ENCODE measurements at places on chromosomes 1 and 21.

DNA sequence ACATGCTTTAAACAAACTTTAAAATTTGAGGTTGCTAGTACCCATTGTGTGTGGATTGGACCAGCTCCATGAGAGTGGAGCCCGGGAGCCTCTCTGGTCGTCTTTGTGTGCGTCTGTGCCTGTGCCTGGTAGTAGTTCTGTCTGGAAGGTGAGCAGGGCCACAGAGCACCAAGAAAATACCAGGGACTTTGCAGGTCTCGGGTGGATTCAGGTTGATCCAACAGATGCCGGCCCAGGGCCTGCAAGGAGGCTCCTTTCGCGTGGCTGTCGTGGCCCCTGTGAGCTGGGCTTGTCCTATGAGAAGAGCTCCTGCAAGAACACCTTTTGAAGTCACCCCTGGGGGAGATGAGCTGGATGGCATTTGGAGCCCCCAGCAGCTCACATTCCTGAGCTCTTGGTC is 28.3 kb downstream of the COL18A1 start:
- DNase-seq = no peak

- DNase-seq = no peak
Measured at GRCh38 chr1:16478091-16478490, 36.0 kb downstream of the RNU1-1 start.

- DNase-seq = peak; percentile 39
Measured at GRCh38 chr21:31730712-31731055, 1.2 kb downstream of the SCAF4 start.

- no peak for DNase-seq
Measured at GRCh38 chr1:202161151-202162046, 997 bp upstream of the PTPN7 start.

GRCh38 chr1:223765036-223765718 is 52.8 kb downstream of the CAPN2 start:
- no peak for DNase-seq

DNA sequence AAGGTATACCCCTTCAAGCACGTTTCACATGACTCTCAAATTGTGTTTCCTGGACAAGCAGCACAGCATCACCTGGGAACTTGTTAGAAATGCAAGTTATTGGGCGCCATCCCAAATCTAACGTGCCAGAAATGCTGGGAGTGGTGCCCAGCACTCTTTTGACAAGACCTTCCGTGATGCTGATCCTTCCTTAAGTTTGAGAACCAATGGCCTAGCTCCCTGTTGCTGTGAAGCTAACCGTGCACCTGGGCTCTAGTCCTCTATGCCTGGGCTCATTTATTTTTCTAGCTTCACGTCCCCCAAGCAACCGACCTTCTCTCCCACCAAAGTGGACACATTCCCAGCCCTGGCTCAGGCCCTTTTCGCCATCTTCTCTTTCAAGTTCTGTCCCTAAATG is 4.3 kb downstream of the BEST4 start:
- DNase-seq = no peak

- no peak for DNase-seq
Measured at GRCh38 chr1:44076066-44076465, 42.6 kb upstream of the KLF17 start.

DNA sequence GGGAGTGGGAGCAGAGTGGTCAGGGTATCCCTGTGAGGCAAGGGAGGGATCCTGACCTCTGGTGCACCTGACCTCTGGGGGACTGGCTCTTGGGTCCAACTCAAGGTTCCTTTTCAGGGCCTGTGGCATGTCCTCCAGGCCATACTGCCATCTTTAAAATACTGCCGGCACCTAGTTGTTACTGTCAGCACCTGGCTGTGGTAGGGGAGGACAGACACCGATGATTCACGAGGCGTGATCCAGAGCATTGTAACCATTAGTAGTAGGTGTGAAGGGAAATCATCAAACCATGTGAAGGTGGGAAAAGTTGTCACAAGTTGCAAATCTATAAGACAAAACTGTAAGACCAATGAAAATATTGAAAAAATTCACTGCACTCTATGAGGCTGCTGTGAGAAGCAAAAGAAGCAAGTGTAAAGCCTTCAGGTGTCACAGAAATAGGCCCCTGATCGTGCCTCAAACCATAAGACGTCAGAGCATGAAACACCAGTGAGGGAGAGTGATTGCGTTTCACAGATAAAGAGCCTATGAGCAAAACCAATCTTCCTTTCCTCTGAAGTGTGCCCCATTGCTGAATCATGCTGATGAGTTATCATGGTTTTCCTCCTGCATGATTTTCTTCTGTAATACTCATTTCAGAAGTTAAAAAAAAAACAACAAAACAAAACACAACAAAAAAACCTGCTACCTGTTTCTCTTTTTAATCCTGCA is 55.3 kb downstream of the CDC7 start:
- no peak for DNase-seq

DNA sequence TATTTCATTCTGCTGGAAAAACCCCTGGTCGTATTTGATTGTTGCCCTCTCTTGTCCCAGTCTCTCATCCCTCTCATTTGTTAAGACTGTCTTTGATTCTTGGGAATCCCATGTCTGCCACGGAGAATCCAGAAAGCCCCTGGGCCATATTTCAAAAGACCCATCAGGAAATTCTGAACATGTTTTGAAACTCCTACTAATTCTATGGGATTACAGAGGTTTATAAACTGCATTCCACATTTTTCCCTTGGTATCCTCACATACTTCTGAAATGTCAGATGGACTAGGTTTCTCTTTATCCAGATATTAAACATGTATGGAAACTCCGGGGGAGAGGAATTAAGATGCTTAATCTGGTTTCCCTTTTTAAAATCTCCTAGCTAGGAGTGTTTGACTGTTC is 80.0 kb downstream of the HUNK start:
- no peak for DNase-seq

DNA sequence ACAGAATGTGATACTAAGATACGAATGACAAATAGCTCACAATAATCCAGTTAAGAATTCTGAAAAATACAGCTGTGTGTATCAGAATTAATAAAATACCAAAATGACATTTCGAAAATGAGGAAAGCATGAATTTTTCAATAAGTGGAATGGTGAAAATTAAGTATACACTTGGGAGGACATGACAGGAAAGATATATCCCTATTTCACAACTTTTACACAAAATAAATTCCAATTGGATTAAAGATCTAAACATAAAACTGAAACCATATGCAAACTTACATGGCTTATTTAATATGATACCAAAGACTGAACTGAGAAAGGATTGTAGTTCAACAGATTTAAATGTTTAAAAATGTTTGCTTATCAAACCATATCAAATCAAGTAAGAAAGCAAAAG is 510.4 kb upstream of the ADAMTS5 start:
- no peak for DNase-seq

GRCh38 chr1:19240673-19241538 is 10.4 kb downstream of the EMC1 start:
- peak; percentile 22 for DNase-seq

- no peak for DNase-seq
Measured at GRCh38 chr1:62370594-62370993, 51.4 kb upstream of the KANK4 start.

DNA sequence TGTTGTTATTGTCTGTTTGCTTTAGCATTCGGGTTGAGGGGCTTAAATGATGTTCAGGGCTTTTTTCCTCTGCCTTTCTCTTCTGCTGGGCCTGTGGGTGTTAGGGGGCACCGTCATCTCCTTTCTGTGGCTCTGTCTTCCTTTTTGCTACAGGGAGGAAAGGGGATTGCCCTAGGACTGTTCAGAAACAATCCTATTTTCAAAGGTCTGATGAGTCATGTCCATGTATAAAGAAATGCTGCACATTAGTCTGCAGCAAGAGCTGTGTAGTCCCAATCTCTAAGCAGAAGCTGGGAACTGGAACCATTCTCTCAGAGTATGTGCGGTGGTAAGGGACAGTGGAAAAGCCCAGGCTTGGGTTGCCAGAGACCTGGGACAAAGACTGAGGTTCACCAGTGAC is 462.3 kb downstream of the OMA1 start:
- DNase-seq = no peak

DNA sequence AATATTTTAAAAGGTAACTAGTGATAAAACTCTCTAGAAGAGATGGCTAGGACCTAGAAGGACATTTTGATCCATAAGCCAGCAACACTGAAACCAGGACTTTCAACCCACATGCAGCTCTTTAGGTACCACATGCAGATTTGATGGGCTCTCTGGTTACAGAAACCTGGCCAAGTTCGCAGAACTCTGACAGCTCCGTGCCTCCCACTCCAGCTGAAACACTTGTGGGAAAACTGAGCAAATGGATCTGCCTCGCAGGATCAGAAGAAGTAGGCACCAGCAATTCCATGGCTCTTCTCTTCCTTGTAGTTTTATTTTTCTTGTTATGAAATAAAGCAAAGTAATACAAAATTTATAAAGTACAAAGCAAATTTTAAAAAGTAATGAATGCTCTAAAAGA is 58.5 kb downstream of the ST6GALNAC5 start:
- no peak for DNase-seq

DNA sequence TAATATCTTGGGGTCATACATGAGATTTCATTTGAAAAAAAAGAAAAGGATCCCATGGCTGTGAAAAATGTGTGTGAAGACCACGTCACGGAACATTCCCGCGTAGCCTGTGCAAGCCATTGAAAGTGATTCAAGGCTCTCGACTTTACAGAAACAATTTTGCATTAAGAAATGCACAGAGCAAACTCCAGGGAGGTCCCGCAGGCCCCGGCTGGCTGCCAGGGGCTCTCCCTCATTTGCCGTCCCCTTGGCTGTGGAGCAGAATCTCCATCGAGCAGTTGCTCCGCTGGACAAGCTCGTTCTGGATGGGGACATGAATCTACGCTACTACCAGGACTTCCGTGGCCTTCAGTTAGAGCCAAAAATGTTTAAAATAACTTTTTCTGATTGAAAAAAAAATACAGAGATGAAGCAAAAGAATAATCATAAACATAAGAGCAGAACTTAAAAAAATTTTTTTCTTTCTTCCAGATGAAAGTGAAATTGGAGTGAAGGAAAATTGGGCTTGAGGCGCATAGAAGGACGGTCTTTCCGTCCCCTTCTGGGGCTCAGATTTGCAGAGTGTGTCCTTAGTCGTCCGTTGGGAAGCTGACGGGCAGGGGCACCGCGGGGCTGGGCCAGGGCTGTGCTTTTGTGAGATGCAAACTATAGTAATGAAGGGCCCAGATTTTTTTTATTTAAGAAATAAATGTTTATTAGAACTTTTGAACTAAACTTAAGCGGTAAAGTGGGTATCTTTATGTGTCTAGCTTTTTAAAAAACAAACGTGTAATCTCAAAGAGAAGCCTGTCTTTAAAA is 68.1 kb upstream of the ARHGEF16 start:
- DNase-seq = no peak

- DNase-seq = no peak
Measured at GRCh38 chr1:59340411-59341307, 43.8 kb downstream of the FGGY start.

DNA sequence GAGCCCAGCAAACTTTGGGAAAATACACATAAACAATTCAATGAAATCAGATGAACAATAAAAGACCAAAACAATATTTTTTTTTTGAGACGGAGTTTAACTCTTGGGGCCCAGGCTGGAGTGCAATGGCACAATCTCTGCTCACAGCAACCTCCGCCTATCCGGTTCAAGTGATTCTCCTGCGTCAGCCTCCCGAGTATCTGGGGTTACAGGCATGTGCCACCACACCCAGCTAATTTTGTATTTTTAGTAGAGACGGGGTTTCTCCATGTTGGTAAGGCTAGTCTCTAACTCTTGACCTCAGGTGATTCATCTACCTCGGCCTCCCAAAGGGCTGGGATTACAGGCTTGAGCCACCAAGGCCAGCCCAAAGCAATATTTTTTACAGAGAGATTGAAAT is 1588.5 kb downstream of the BRINP3 start:
- no peak for DNase-seq

DNA sequence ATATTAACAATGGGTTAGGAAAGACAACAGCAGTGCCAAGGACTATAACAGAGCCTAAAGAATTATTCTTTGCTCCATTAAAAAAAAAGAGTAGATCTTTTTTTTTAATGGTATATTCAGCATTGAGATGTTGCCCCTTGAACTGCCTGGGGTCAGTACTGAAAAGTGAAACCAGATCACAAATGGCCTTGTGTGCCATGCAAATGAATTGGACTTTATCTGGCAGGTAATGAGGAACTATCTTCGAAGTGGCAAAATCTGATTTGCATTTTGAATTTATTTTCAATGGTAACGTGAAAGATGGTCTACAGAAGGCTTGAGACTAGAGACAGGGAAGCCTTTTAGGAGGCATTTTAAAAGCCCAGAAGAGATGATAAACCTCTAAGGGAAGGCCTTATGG is 21.4 kb upstream of the PKN2 start:
- DNase-seq = no peak

- no peak for DNase-seq
Measured at GRCh38 chr1:15680561-15681348, 3.4 kb upstream of the PLEKHM2 start.

DNA sequence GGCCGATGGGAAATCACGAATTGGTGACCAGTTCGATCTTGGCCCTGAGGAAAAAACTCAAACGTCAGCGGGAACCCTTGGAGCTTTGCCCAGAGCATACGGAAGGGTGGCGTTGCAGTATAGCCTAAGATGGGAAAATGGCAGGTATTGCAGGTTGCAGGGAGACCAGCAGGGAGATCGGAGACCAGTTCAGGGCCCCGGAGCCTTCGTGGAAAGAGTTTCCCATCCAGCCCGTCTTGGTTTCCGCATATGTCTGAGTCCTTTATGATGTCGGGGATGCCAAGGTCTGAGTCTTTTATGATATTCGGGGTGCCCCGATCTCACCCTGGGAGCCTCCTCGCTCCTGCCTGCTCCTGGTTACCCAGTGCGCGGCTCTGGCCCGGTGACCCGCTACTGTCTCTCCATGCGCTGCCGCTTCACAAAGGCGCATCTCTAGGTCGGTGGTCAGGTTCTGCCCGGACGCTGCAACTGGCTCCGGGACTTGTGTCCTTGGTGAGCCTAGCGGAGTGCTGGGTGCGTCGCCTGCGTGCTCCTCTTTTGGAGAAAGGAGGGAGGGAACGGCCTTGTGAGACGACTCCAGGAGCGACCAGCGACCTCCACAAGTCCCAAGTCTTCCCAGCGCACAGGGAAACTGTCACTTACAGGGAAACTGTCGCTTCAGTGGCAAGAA is 94.2 kb downstream of the PRKAB2 start:
- DNase-seq = no peak

DNA sequence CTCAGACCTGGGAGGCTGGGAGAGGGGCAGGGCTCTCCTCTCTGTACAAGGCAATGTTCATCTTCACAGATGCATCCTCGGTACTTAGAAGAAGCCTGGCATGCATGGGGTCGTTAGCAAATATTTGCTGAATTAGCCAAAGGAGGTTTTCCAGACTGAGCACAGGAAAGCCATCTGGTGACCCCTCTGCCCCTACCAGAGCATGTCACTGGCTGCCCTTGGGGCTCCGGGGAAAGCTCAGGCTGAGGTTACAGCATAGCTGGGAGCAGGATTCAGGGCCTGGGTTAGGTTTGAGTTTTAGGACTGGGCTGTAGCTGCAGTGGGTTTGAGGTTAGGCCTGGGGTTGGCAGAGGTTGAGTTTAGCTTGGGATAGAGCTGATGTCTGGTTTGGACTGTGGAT is 43.4 kb upstream of the ZBTB40 start:
- no peak for DNase-seq
